ENCODE measurements at places on chromosomes 2 and 18.

DNA sequence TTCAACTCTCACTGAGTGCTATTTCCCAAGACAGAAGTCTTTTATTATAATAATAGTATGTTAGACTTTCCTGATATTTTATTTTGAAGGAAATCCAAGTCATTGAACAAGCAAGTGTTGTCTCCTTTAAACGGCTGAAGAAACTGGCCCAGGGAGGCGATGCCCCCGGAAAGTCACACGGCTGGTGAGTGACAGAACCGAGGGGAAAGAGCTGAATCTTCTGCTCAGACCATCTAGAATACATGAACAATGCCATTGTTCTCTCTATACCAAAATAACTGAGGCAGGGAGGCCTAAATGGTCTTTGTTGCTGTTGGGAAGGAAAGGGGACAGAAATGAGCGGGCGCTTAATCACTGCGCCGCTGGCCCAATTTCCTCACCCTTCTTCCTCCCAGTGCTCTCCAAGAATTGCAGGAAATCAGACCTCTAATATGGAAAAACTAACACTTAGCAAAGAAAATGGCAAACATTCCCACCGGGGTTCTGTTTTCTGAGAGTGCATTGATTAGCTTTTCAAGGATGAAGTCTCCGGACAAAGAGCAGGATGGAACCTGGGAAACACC is 101.5 kb downstream of the KLF7 start:
- DNase-seq: no peak

DNA sequence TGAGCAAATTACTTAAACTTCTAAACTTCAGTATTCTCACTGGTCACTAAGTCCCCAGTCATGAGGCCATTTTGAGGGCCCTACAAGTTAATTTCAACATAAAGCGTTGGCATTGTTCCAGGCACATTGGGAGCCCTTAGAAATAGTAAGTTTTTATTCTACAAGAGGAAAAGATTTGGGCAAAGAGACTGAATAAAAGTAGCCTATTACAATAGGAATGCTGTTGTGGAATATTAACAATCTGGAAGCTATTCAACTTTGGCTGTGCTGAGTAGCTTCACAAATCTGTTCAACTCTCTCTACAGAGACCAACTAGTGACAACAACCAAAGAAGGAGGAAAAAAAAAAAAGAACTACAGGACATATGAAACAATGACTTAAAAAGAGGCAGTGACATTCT is 1287.5 kb upstream of the NXPH2 start:
- no peak for DNase-seq

DNA sequence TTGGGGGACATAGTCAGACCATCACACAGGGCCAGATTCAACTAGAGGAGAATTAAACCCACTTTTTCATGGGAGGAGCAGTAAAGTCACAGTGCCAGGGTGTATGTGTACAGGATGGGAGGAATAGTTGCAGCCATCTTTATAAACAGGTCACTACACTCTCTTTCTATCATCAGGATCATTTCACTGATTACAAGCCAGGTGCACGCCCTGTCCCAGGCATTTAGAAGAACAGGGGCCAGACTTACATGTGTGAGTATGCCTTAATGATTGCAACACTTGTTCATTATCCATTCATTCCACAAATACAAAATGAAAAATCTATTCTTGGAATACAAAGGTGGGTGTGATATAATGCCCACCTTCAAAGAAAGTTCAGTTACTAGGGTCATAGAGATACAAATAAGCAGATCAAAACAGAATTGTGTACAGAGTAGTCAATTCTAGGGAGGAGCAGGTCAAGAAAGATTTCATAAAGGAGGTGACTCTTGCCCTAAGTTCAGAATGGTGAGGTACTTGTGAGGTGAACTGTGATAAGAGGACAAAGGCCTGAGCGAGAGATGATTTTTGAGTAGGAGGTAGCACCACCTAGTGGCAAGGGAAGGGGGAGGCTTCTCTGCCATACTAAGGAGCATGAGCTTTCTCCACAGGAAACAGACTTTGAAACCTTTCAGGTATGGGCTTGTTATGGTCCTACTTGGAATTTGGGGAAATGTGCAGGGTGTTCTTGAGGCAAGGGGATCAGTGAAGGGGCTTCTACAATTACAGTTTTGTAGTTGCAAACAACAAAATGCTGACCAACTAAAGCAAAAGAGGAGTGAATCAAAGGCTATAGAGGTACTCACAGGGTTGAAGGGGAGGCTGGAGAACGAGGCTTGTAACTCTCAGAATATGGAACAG is 156.3 kb downstream of the SUCLG1 start:
- DNase-seq: peak; percentile 5

DNA sequence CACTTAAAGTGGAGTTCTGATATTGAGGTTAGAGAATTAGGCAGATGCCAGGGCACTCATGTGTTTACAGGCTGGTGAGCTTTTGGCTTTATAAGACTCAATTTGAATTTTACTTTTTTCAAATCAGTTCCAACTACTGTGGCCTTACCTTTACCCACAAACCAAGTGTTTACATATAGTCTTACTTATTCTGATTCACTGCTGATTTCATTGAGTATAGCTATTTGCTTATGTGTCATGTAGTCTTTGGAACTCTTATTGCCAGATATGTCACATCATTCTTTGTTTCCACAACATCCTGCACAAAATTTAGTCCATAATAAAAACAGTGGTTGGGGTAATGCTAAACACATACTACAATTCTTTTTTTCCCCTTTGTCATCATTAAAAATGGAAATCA is 96.5 kb downstream of the XIRP2 start:
- no peak for DNase-seq

DNA sequence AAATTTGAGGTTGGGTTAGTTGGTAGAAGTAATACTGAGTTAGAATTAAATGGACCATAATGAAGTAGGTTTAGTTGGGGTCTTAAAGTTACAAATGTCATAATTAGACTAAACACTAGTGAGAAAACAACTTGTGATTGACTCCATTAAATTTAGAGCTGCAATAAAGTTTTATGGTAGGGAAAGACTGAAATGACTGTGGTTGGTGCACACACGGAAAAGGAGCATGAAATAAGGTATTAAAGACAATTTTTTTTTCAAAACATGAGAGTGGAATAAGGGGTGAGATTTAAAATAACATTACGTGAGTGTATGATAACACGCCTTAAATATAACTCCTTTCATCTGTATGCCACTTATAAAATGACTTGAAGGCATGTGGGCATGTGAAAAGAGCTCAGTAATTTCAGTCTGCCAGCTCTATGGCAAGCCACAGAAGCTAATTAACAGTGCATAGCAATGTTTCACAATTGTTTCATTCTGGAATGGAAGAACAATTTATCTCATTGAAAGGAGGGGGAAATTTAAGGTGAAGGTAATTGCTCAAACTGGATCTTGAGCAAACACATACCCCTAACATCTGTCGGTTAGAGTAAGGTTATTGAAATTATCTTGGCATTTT is 1.4 kb downstream of the FRZB start:
- no peak for DNase-seq

DNA sequence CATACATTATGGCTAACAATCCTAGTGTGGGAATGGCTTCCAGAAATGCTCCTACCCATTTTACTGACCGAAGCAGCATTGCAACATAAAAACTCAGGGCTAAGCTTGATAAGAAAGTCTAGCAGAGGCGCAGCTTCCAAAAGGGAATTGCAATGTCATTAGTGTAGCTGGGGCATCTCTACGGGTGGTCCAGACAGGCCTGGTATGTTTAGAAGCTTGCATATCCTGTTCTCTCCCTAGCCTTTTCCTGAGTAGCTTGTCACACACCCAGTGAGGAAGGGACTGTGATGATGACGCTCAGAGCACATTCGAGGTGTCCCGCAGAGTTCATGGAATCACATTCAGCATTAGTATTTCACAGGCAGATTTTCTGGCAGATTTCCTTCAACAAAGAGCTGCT is 38.0 kb upstream of the COL5A2 start:
- DNase-seq: no peak

GRCh38 chr2:19140463-19141208 is 217.8 kb downstream of the OSR1 start:
- no peak for DNase-seq

DNA sequence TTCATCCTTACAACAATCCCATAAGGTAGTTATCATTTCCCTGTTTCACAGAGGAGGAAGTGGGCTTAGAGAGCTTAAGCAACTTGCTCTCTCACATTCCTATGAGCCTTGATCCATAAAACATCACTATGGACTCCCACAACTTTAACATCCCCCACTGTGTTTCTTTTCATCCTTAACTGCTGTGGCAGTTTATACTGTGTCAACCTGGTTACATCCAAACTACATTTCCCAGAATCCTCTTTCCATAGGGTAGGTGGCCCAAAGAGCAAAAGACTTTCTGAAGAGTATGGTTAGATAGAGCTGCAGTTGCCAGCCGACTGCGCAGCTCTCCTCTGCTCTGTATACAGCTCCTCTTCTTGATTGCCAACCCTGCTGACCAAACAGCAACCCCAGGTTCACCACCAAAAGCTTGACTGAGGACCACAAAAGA is 22.5 kb downstream of the MAP3K2 start:
- DNase-seq: no peak

- no peak for DNase-seq
Measured at GRCh38 chr2:223896833-223897311, 48.3 kb downstream of the WDFY1 start.

DNA sequence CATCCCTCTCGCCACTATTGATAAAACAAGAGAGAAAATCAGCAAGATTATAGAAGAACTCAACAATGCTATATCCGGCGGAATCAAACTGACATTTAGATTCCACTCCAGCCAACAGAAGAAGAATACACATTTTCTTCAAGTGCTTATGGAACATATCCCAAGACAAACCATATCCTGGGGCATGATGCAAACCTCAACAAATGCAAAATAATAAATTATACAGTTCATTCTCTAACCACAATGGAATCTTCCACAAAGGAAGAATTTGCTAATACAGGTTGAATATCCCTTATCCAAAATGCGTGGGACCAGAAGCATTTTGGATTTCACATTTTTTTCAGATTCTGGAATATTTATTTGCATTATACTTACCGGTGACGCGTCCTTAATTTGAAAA is 51.4 kb upstream of the YPEL5 start:
- no peak for DNase-seq

DNA sequence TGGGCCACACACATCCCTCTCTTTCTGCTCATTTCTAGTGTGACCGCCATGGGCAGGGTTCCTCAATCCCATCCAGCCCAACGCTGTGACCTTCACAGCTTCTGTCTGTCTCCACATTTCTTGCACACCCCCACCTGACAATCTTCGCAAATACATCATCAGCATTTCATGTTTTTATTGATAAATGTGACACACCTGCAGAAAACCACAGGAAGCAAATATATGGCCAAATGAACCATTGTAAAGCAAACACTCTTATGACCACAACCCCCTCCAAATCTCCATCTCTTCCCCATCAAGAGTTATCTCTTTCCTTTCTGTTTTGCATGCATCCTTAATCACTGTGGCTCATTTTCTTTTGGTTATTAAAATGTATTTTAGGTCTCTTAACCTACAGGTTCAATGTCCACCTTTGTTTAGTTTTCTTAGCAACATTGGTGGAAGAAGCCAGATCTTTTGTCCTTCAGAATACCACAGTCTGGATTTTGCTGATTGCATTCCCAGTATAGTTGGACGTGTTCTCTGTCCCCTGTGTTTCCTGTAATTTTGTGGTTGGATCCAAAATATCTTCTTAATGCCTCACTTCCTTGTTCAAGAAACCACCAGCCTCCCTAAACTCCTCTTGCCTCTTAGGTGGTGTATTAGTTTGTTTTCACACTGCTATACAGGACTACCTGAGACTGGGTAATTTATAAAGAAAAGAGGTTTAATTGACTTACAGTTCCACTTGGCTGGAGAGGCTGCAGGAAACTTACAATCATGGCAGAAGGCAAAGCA is 9.8 kb upstream of the NCK2 start:
- DNase-seq: no peak

DNA sequence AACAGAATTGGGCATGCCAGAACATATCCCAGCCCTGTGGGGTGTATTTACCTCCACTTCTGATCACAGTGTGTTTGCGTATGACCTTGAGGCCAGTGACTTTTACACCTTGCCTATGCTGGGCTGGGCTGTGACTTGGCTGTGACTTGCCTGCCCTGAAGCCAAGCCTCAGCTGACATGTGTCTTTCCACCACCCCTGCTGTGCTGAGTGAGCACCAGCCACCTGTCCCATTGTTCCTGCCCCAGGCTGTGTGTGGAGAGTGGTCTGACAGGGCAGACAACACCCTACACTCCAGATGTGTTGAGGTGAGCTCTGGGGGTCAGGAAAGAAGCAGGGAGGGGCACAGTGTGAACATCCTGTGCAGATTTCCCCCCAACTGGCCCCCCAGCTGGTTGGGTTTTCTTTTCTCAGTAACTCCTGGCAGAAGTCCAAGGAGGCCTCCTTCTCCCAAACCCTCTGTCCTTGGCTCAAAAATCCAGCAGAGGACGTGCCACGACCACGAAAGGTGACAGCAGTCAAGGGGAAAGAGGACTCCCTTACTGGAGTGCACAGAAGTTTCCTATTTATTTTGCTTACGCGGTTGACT is 5.1 kb upstream of the STEAP3 start:
- DNase-seq: no peak

All from NCI-H2107 (cell line).